Activated CD4-positive, alpha-beta T cell treated with anti-CD3 and anti-CD28 coated beads, Interleukin-2, amount 10 ng/mL, durations not matched to agents 7 days and 5 days (primary cell): ENCODE measurements at places on chromosomes 2 and 18. TPM values are rescaled to one million over a fixed set of nuclear protein-coding genes. Genes with fewer than 3 reads are reported as not detected.

DNA sequence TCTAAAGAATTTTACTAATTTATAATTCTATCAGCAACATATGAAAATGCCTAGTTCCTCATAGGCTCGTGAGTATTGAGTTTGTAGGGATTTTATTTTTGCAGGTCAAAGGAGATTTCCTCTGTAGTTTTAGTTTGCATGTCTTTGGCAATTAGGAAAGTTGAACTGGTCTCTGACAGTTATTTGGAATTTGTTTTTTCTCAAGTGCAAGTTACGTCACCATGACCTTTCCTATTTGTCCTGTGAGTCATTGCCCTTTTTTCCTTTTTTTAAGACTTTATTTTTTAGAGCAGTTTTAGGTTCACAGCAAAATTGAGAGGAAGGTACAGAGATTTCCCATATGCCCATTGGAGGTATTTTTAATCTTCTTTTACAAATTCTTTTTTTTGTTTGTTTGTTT, 29.0 kb downstream of the RAMP1 start:
- peaks cover 2% of the 10 kb centered on the region for H3K27me3 ChIP-seq
- H3K36me3 ChIP-seq = no peaks in the 10 kb centered on the region
- no peak overlapping the region for H3K27ac ChIP-seq
- no peak overlapping the region for H3K4me3 ChIP-seq

DNA sequence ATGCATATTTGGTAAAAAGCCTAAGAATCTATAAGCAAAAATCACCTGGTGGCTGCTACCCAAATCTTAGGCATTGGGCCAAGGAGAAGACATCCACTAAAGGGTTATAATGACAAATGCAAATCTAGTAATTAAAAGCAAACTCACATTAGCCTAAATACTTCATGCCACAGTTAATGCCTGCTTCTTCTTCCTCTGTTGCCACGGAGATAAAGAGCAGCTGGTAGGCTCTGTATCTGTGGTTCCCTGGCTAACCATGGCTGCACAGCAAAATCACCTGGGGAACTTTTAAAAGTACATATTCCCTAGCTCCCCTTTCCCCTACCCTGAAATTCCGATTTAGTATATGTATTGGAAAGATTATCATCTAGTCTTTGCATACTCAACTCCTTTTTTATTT, 114.3 kb downstream of the LNPK start:
- no peak for DNase-seq
- H3K27ac ChIP-seq = no peak overlapping the region
- H3K36me3 ChIP-seq = no peaks in the 10 kb centered on the region

RIT2 gene
- total RNA-seq = not detected

ARHGAP15 gene
- 197 TPM for total RNA-seq

- no peak for DNase-seq
- H3K4me3 ChIP-seq = no peak overlapping the region
- no peaks in the 10 kb centered on the region for H3K27me3 ChIP-seq
Observed at GRCh38 chr2:65061910-65062339, 5.7 kb downstream of the CEP68 start.

MAB21L4 gene
- not detected for total RNA-seq

DNA sequence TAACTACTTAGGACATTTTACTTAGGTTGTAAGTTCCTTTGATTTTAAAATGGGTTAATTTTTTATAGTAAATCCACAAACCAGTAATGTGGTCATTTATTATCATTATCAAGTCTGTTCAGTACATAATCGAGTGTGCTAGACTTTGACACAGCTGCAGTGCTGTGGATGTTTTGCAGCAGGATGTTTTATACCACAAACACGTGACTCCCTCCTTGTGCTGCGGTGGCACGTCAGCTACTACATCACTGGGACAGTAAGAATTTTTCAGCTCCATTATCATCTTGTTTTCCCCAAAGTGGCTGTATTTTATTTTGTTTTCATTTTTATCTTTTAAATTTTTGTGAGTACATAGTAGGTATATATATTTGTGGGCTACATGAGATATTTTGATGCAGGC, 70.0 kb downstream of the ATP9B start:
- H3K4me3 ChIP-seq = no peak overlapping the region
- peaks cover 6% of the 10 kb centered on the region for H3K4me1 ChIP-seq
- peak overlapping the region; percentile 50 for H3K27ac ChIP-seq
- H3K36me3 ChIP-seq = peaks cover 3% of the 10 kb centered on the region

GRCh38 chr2:15912203-15912602, 28.1 kb upstream of the MYCN start:
- DNase-seq = no peak
- no peaks in the 10 kb centered on the region for H3K36me3 ChIP-seq
- H3K27me3 ChIP-seq = peaks cover 2% of the 10 kb centered on the region
- H3K4me3 ChIP-seq = no peak overlapping the region
- no peak overlapping the region for H3K27ac ChIP-seq

DNA sequence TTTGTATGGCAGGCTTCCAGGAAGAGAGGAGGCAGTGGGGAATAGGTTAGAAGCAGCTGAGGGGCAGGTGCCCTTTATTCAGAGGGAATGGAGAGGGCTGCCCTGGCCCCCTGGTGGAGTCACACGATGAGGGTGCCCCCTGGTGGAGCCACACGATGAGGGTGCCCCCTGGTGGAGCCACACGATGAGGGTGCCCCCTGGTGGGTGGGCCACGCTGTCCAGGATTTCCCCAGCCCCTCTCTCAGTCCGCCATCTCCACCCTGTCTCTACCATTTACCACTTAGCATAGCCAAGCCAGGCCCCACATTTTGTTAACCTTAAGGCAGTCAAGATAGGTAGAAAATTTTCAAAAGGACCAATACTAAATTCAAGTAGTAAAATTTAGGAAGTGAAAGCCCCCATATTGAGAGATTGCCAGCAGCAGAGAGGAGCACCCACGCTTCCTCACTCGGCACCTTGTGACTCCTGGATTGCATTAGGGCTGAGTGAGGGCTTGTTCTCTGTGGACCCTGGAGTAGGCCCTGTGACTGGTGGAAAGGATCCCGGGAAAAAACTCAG, 10.4 kb upstream of the FAM228A start:
- no peaks in the 10 kb centered on the region for H3K36me3 ChIP-seq
- no peaks in the 10 kb centered on the region for H3K4me1 ChIP-seq
- H3K27ac ChIP-seq = no peak overlapping the region
- peaks cover 4% of the 10 kb centered on the region for H3K27me3 ChIP-seq
- no peak overlapping the region for H3K4me3 ChIP-seq

GALNT5 gene
- not detected for total RNA-seq

IL36A gene
- total RNA-seq = not detected

PSMA8 gene
- total RNA-seq = 1.2 TPM

GRCh38 chr18:27546991-27547390, 361.9 kb upstream of the CHST9 start:
- no peaks in the 10 kb centered on the region for H3K36me3 ChIP-seq
- no peaks in the 10 kb centered on the region for H3K4me1 ChIP-seq
- DNase-seq = no peak

FKBP1B gene
- total RNA-seq = 1.0 TPM

GRCh38 chr2:109316091-109316490, 187.1 kb downstream of the SH3RF3 start:
- no peaks in the 10 kb centered on the region for H3K36me3 ChIP-seq
- H3K27ac ChIP-seq = no peak overlapping the region
- H3K27me3 ChIP-seq = peaks cover 5% of the 10 kb centered on the region
- no peak for DNase-seq

DNA sequence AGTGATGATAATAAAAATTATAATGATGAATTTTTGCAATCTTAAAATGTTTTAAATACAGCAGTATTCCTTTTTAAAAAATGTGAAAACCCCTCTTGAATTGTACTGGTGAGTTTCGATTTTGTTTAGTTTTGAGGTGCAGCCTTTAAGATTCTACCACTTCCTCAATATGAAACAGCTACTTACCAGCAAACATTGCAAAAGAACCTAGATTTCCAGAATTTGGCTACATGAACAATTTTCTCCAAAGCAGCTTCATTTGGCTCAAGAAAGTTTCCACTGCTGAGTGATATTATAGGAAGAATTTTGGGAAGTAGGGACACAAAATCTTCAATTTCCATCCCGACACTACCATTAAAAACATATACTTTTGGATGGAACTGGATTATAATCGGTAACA, 12.0 kb downstream of the TCF4 start:
- no peaks in the 10 kb centered on the region for H3K36me3 ChIP-seq
- no peak overlapping the region for H3K4me3 ChIP-seq
- H3K4me1 ChIP-seq = peaks cover 8% of the 10 kb centered on the region
- DNase-seq = no peak

DNA sequence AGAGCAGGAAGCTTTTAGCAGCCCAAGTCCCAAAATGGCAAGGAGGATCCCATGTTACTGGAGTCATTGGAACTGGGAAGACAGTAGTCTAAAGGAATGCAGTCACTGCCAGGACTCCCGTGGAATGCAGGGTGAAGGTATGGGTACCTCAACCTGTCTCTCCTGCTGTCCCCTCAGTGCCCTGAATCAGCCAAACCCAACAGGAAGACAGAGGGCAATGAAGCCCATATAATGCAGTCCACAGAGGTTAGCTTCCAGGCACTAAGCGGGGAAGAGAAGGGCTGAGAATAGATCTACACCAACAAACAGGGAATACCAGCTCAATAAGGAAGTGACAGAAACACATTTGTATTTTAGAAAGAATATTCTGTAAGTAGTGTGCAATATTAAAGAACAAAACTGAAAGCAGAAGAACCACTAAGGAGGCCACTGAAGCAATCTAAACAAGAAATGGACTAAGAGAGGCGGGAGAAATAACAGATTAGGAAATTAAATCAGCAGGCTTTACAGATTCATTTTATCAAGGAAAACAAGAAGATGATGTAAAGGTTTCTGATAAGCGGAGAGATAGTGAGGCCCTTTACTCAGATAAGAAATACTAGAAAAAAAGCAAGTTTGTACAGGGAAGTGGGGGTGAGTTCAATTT, 8.3 kb downstream of the NEMP2 start:
- H3K27ac ChIP-seq = no peak overlapping the region
- H3K4me3 ChIP-seq = no peak overlapping the region
- peaks cover 54% of the 10 kb centered on the region for H3K4me1 ChIP-seq
- peaks cover 43% of the 10 kb centered on the region for H3K36me3 ChIP-seq

DNA sequence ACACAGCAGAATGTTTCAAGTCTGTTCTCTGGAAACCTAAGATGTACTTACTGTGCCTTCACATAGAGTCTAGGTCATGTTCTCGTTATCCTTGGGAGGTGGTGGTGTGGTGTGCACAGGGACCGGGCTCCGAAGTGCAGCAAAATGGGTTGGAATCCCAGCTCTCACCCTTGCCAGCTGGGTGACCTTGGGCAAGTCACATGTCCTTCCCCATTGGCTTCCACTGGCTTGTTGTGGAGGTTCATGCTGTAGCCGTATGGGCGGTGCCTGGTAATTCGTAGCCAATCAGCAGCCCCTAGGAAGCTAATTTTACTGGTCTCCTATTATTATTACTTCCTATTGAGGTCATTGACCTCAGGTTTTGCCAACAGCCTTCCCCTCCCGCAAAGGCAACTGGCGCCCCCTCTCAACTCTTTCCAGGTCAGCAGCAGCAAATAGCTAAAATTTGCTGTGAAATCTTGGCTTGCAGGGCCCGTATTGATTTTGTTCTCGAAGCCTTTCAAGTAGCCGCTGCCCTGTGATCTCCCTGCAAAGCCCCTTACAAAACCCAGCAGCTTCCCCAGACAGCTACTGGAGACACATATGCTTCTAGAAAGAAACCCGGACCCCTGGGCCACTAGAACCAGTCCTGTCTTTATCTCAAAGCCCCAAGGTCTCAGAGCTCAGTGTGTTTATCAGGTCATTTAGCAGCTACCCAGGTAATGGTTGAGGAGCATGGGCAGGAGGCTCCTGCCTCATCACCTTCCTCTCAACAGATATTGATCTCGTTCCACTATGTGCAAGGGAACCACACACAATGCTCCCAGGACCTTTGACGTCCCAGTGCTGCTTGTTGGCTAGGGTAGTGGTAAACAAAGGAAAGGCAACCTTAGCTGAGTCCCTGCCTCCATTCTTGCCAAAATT, 66.5 kb upstream of the SLC1A4 start:
- H3K4me3 ChIP-seq = no peak overlapping the region
- peaks cover 14% of the 10 kb centered on the region for H3K36me3 ChIP-seq
- H3K27ac ChIP-seq = no peak overlapping the region
- H3K27me3 ChIP-seq = no peaks in the 10 kb centered on the region
